Testis (tissue), 5 donors: ENCODE measurements at places on chromosomes 11 and 22.

- no peak for DNase-seq
These were observed 420.6 kb downstream of the RAB38 start for GRCh38 chr11:87754685-87755084.

DNA sequence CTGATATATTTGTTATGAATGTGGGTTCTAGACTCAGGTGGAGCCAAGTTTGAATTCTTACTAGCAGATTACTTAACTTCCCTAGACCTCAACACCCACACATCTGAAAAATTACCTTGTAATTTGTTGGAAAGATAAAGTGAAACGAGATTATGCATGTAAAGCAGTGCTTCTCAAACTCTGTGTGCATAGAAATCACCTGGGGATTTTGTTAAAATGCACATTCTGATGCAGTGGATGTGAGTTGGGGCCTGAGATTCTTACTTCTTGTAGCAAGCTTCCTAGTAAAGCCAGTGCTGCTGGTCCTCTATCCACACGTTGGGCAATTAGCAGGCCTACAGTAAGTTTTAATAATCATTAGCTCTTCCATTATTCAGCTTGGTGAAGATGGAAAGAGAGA lies 15.1 kb upstream of the CEP295 start:
- DNase-seq = no peak

DNA sequence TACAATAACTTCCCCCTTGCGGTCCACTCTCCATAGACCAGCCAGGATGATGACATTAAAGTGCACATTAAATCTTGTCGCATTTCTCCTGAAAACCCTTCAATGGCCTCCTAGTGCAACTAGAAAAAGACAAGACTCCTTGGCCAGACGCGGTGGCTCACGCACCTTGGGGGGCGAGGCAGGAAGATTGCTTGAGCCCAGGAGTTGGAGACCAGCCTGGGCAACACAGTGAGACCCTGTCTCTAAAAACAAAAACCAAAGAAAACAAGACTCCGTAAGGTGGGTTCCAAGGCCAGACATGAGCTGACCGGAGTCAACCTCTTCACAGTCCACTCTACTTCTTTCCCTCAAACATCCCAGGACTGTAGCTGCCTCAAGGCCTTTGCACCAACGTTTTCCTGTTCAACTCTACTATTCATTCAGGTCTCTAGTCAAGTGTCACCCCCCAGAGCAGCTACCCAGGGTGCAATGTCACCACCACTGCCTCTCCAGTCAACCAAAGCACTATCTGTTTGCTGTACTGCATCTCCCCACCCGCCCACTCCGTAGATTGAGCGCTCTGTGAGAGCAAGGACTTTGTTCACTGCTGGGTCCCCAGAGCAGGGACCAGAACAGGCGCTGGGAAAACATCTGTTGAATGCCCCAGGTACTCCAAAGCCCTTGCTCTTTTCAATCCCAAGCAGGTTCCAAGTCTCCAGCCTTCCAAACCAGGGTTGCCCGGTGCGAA lies 739 bp downstream of the ZMAT5 start:
- peak; percentile 26 for DNase-seq

DNA sequence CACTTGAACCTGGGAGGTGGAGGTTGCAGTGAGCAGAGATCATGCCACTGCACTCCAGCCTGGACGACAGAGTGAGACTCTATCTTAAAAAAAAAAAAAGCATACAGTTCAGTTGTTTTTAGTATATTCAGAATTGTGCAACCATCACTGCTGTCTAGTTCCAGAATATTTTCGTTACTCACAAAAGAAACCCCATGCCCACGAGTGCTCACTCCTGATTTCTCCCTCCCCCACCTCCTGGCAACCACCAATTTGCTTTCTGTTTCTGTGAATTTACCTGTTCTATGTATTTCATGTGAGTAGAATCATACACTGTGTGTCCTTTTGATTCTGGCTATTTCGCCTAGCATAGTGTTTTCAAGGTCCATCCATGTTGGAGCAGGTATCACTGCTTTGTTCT lies 24.8 kb downstream of the PTPRJ start:
- DNase-seq = no peak

DNA sequence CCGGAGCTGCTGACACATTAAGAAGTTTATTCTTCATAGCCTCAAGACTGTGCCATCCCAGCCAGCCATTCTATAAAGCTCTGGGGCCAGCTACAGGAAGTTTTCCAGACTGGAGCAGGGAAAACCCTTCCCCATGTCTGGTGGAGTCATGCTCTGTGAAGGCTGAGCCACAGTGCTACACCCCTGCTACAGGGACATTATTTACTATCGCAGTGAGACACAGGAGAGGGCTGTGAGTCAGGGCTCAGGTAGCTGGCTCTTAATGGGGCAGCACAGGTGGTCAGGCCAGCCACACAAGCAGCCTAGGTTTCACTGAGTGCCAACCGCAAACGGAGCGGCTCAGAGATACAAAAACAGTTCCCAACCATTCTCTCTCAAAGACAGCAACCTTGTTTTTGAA lies 12.1 kb downstream of the HPS4 start:
- DNase-seq = no peak

DNA sequence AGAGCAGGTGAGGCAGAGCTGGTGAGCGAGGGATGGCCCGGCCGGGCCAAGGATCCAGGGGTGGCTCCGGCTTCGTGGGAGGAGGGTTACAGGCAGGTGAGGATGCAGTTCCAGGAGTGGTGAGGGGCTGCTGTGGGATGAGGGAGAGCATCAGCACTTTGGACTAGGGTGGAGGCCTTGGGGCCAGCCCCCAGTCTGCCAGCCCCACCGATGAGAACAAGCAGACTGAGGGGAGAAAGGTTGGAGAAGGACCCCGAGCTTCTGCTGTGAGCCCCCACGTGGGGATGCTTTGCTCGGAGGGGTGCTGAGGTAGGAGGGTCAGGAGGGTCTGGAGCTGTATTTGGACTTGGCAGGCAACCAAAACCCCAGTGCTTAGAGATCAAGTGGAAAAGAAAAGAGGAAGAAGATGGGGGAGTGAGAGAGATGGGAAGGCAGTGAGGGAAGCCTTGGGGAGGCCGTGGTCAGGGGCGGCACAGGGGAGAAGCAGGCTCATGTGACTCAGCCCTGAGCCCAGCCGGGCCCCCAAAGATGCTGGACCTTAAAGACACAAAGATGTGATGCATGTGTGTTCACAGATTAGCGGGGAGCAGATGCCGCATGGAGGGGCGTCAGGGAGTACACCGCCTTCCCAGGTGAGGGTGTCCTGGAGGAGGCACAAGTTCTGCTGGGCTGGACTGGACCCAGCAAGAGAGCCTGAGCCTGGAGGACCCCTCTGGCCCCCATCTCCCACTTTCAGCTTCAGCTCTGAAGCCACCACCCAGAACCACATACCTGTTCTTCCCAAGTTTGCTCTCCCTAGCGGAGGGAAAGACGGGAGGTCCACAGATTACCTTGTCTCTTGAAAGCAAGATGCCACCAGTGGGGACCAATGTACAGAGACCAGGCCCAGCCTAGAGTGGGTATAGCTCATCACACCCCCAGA lies 91.3 kb downstream of the CDKN1C start:
- DNase-seq = no peak

DNA sequence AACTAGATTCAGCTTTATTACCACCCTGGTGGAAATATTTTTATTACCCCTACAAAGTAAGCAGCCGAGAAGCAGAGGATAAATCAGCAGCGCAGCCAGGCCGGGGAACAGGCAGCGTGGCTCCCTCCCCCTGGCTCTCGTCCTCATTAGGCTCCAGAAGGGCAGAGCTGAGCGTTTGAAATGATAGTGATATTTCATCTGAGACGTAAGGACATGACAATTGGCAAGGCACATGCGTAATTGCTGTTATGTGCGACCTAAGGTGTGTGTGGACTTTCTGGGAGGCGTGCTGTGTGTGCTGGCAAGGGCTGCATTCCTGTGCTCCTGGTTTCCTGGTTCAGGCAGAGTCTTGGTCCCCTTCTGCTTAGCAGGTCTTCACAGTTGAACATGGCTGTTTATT lies 247.8 kb downstream of the TBC1D22A start:
- no peak for DNase-seq

GRCh38 chr11:133156986-133157745 lies 375.1 kb downstream of the OPCML start:
- DNase-seq = peak; percentile 54

GRCh38 chr11:58923300-58923788 lies 15.9 kb upstream of the GLYATL1 start:
- no peak for DNase-seq

- DNase-seq = no peak
These were observed 6.5 kb downstream of the HBG1 start for GRCh38 chr11:5242933-5243815.

- no peak for DNase-seq
These were observed 5.1 kb upstream of the STIP1 start for GRCh38 chr11:64180891-64181290.

- DNase-seq = no peak
These were observed 9.8 kb downstream of the SLC15A3 start for GRCh38 chr11:60942219-60942618.

DNA sequence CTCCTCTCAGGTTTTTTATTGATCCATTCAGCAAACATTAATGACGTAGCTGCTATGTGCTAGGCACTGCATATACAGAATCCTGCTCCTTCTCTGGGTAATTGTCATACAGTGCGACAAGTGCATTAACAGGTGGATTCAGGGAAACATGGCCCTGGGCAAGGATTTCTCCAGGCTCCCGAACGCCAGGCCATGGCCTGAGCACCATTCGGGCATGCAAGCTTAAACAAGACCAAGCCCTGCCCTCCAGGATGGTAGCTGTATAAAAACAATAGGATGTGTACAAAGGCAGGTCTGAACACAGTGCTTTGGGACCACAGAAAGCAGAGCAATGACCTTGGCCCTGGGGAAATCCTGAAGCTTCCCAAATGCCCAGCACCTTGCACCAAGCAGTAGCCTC lies 9.1 kb upstream of the SYT7 start:
- no peak for DNase-seq

GRCh38 chr22:20993304-20994127 lies 8.4 kb downstream of the THAP7 start:
- DNase-seq = no peak

DNA sequence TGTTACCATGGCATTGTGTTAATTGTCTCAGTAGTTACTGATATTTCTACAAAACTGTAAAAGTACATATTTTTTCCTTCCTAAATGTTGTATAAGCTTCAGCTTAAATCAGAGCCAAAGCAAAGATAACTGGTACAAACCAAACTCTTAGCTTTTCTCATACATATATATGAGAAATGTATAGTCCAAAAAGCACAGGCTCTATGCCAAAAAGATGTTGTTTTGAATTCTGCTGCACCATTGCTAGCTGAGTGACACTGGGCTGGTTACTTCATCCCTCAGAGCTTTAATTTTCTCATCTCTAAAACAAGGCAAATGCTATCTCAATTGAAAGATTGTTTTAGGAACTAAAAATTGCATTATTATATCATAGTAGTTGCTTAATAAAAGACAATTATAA lies 6.7 kb upstream of the GRIA4 start:
- no peak for DNase-seq

GRCh38 chr11:119160151-119160550 lies 8.4 kb upstream of the NLRX1 start:
- no peak for DNase-seq
